Fibroblast of villous mesenchyme (primary cell): ENCODE measurements at places on chromosomes 1 and 21. TPM values are rescaled to one million over a fixed set of nuclear protein-coding genes. Genes with fewer than 3 reads are reported as not detected.
A peak's percentile ranks its signal among the peaks of the same experiment; 100 is the strongest.

DNA sequence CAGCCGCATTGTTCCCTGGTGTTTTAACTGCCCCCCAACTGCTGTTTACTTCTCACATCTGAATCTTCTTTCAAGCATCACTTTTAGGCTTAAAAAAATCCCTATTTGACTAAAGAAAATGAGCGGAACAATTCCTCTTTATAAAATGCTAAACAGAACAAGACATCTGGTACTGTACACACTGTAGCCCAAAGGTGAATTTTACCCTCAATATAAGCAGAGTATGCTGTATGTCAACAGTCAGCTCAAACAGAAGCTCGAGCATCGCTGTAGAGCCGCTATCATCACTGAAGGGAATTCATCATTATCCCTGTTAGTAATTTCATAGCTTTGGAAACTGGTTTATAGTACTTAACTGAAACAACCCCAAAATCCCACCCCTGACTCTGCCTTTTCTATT is 85.3 kb downstream of the LRRC8D start:
- no peak for DNase-seq

DYRK3 gene
- total RNA-seq = 37.4 and 46.2 TPM in 2 replicates

GRCh38 chr1:48338257-48338656 is 115.7 kb downstream of the SLC5A9 start:
- no peak for DNase-seq

DNA sequence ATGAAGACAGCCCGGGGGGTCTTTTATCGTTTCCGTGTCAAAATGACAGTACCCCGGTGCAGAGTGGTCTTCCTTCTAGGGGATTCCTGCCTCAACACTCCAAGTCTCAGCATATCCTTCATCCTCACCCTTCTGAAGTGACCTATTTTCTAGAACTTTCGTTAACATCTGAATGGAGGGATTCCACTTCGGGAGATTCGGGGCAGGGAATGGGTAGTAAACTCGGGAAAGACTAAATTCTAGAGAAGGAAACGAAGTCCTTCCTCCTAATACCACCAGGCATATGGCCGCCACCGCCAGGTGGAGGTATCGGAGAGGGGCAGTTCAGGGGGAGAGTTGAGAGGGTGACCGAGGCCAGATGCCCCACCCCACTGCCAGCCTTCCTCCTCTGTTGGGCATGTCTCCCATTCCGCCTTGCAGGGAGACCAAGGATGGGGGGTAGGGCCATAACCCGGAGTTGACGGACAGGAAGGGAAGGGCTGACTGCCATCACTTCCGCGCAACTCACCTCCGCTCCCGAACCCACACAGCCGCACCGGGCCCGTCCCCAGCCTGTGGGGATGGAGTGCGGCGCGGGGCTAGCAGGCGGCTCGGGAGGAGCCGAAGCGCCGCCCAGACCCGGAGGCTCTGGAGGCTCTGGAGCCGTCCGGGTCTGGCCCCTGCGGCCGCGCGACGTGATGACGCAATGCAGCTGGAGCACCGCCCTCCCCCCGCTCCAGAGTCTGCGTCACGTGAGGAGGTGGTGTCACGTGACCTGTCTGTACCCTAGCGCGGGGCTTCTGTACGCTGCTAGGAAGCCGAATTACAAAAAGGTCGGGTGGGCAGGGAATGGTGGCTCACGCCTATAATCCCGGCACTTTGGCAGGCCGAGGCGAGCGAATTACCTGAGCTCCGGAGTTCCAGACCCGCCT is at the start of gene KLHL12:
TSS of gene KLHL12 (minus strand) at position 654 of the 911 bp plus-strand sequence. CDS start 2,072 bp downstream, outside the sequence.
- peak; percentile 98 for DNase-seq

DNA sequence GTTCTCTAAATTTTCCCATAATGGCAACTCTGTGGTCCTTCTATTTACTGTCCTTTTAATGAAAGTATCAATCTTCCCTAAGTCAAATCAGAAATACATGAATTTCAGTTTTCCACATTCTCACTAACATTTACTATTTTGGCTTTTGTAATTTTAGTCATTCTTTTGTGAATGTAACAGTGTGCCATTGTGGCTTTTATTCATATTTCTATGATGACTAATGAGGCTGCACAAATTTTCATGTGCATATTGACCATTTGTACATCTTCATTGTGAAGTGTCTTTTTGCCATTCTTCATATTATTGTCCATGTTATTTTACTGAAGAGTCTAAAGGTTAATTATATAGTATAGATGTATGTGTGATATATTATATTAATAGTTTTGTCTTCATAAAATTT is 431.0 kb upstream of the BRINP3 start:
- DNase-seq = no peak

CELA3B gene
- total RNA-seq = not detected in 2 replicates

CFHR3 gene
- not detected in 2 replicates for total RNA-seq

- peak; percentile 99 for DNase-seq
These were observed at the start of the genes CLCN6 and MTHFR for GRCh38 chr1:11805422-11806306. Gene CLCN6 (plus strand): TSS chr1:11806191. CDS start chr1:11806263, 72 bp downstream. Gene MTHFR (minus strand): TSS chr1:11805964. CDS start chr1:11803116, 2,848 bp downstream.

GNAI3 gene
- 14.2 and 17.3 TPM in 2 replicates for total RNA-seq

C1orf116 gene
- under 0.01 TPM in 1 of 2 replicates, not detected in the other for total RNA-seq

DNA sequence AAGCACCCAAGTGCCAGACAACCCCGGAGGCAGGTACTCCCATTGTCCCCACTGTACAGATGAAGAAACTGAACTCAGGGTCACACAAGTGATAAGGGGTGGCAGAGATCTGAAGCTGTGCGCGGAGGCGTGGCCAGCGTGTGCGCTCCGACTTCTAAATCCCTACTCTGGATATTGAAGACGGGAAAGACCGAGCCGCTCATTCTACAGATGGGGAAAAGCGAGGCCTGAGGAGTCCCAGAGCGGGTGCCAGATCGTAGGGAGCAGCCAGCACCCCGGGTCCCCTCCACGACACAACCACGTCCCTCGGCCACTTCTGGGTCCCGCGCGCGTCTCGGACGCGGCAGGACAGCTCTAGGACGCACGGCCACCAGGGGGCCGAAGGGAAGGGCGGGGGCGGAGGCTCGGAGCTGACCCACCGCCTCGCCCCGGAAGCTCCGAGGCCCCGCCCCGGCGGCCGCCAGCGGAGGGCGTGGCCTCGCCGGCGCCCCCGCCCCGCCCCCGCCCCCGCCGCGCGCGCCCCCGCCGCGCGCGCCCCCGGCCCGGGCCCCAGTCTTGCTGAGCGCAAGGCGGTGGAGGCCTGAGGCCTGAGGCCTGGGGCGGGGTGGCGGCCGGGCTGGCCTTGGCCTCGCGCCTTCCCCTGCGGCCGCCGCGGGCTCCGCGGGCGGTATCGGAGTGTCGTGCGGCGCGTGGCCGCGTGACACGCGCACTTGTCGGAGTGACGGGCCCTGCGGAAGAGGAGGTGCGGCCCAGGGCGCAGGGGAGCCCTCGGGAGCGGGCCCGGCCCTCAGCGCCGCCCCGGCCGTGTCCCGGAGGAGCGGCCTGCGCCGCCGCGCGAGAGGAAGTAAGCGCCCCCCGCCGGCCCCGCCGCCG is at the start of gene H6PD:
TSS of gene H6PD (plus strand) at position 552 of the 873 bp plus-strand sequence. CDS start 10,161 bp downstream, outside the sequence.
- DNase-seq = peak; percentile 87

DNA sequence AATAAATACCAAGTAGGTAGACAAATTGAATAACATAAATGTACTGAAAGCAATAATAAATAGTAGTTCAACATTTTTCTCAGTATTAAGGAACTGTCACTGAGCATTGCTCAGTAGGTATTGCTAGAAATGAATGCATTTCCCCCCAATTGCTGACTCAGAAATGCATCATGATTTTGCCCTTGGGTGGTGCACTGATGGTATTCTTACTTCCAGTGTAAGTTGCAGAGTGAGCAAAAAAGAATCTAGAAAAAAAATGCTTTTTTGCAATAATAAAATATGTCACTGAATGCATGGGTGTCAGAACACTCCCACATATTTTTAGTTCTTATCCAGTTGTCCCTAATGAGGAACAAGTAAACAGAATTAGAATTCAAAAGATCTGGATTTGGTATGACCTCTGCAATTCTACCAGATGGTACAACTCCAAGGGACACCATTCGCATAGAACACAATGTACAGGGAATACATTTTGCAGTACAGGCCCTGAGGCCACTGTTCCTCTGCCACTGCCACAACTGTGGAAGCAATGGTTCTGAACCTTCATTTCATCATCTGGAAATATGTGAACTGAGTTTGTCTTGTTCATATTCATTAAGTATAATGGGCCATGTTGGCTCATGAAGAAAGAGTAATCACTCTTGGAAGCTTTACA is 78.0 kb downstream of the ATP6V1G3 start:
- DNase-seq = no peak

CD55 gene
- total RNA-seq = 29.4 and 43.5 TPM in 2 replicates

GRCh38 chr21:40139636-40140035 is 272.4 kb downstream of the PCP4 start:
- no peak for DNase-seq

RNF220 gene
- 47.5 and 54.8 TPM in 2 replicates for total RNA-seq

DNA sequence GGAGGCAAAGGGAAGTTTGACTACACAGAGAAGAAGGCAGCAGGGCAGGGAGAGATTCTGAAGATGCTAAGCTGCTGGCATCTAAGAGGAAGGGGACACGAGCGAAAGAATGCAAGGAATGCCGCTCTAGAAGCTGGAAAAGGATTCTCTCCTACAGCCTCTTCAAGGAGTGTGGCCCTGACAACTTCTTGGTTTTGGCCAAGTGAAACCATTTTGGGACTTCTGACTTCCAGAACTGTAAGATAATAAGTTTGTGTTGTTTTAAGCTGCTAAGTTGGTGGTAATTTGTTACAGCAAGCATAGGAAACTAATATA is 28.5 kb downstream of the MGST3 start:
- DNase-seq = no peak

GRCh38 chr1:202850593-202851362 is 38.2 kb downstream of the RABIF start:
- DNase-seq = no peak

GRCh38 chr1:110070671-110071242 is at the start of gene ALX3:
Gene ALX3 (minus strand): TSS chr1:110070672. CDS start chr1:110070612, 60 bp downstream.
- DNase-seq = no peak

PTPRU gene
- total RNA-seq = 5.5 and 6.9 TPM in 2 replicates

DNA sequence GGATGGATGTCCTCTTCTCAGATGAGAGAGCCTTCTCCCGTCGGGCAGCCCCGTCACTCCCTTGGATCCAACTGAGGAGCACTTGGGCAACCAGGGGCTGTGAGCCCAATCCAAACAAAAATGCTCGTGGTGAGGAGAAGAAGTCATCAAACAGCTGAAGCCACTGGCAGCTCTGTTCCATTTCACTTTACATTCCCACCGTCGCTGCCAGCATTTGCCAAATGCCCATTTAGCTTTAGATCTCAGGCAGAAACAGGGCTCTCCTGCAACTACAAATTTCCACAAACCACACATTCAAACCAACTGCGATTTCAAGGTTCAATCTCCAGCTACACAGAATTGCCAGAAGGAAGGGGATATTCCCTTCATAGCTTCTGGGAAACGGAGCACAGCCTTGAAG is 634.6 kb downstream of the SMYD3 start:
- no peak for DNase-seq

GRCh38 chr1:218852527-218852926 is 321.2 kb upstream of the LYPLAL1 start:
- no peak for DNase-seq

- DNase-seq = no peak
These were observed 52.7 kb upstream of the FMOD start for GRCh38 chr1:203403586-203403985.

PIGP gene
- 4.5 and 11.2 TPM in 2 replicates for total RNA-seq

DNA sequence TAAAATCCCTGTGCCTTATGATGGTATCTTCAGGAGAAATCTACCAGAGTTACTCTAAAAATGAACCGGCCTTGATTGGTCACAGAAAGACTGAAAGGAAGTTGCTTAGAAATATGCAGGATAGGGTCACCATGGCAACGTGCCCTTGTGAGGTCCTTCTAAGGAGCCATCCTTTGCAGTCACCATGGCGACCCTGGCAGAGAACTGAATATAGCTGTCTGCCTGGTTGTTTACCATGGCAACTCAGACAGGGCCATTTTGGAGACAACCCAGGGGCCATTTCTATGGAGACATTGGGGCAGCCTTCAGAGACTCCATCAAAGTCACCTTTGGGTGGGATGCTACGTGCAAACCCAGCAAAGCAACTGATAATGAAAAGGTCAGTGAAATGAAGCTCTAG is 43.0 kb downstream of the SNX7 start:
- DNase-seq = peak; percentile 6

DNA sequence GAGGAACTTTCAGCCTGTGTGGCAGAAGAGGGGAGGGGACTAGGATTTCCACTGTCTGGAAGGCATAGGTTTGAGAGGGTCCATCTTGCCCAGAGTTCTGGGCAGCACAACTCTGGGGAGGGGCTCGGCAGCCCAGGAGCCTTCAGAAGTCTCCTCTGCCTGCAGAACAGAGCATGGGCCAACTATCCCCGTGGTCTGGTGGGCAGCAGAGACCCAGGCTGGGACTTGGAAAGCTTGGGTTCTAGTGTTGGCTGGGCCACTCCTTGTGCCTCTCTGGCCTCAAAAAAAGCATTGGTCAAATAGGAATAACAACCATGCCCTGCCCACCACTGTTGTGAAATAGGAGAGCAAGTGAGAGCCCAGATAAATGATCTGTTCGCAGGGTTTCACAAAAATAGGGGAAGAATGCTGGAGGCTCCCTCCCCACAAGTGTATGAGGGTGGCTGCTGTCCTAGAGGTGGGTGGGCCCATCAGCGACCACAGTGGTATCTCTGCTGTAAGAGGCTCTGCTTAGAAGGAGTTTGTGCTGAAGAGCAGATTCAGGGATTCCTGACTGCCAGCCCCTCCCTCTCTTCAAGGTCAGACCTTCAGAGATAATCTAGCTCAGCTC is 8.9 kb downstream of the EPHA10 start:
- no peak for DNase-seq

GRCh38 chr1:234683861-234684632 is 74.1 kb upstream of the IRF2BP2 start:
- DNase-seq = peak; percentile 88

DNA sequence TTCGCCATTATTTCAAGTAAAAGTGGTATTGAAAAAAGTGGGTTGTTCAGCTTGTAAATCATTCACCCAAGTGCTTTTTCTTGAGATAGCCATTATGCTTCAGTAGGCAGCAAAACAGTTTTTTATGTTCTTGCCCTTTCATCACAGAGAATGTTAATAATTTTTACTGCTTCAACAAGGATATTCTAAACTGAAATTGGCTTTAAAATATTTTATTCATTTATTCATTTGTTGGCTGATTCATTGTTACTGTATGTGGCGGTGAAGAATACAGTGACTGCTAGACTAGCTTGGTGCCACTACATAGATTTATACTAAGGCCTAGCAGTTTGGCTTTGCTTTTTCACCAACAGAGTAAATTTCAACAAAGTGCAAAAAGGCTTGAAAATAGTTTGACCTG is 121.5 kb downstream of the OLFML2B start:
- DNase-seq = no peak

DNA sequence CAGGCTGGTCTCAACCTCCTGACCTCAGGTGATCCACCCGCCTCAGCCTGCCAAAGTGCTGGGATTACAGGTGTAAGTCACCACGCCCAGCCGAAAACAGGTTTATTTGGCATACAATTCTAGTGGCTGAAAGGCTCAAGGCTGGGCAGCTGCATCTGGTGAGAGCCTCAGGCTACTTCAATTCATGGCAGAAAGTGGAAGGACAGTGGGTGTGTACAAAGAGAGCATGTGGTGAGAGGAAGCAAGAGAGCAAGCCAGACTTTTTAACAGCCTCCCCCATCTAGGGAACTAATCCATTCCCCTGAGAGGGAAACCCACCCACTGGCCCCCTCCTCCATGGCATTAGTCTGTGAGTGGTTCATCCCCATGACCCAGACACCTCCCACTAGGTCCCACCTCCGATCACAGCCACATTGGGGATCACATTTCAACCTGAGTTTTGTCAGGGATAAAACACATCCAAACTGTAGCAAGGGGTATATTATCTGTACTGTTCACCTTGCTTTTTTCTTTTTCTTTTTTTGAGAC is 9.5 kb downstream of the BMP8A start:
- no peak for DNase-seq

FAM72C gene
- 0.64 and 1.3 TPM in 2 replicates for total RNA-seq

GRCh38 chr1:236959112-236959511 is 45.1 kb downstream of the MT1HL1 start:
- DNase-seq = no peak

CGN gene
- under 0.01 TPM in 1 of 2 replicates, not detected in the other for total RNA-seq

TNFAIP8L2 gene
- not detected in 2 replicates for total RNA-seq

- DNase-seq = no peak
These were observed 220.1 kb upstream of the VAMP3 start for GRCh38 chr1:7550981-7551380.
